ENCODE measurements at places on chromosomes 6 and 20. TPM values are rescaled to one million over a fixed set of nuclear protein-coding genes. Genes with fewer than 3 reads are reported as not detected.

The BMP2 gene
- total RNA-seq = 0.38 TPM

The BEND6 gene
- total RNA-seq = 20.6 TPM

The FOXF2 gene
- total RNA-seq = 5.1 TPM

DNA sequence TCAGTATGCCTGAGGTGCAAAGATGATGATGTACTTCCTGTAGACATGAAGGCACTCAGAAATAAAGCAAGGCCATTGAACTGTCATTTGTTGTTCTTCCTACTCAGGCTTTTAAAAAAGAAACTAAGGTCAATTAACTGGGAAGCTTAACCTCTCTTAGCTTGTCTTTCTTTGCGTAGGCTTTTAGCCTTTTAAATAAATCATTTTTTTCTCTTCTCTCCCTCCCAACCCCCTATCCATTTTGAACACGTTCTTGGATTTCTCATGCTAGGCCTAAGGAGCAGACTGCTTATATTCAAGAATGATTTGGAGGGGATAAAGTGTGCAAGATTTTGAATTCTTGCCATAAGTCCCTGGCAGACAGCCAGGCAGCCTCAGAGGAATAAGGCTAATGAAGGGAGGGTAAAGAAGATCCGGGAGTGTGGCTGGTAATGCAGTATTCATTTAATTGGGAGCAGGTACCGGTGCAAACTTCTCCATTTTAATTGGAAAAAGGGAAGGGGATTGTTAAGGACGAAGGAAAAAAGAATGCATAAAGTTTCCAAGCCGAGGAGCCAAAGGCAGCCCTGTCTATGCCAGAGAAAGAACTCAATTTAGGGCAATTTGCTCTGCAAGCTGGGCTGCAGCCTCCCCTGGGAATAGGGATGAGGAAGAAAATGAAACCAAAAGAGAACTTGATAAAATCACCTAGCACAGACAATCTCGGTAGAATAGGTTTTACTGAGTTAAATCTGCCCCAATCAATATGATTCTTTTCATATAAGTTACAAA is 343.8 kb upstream of the MMS22L start:
- no peaks in the 10 kb centered on the region for H3K27me3 ChIP-seq
- no peak overlapping the region for H3K27ac ChIP-seq
- H3K4me1 ChIP-seq = peaks cover 20% of the 10 kb centered on the region
- H3K36me3 ChIP-seq = no peaks in the 10 kb centered on the region
- peak; percentile 64 for DNase-seq

GRCh38 chr6:25056130-25056529 is 120.4 kb upstream of the RIPOR2 start:
- H3K27me3 ChIP-seq = no peaks in the 10 kb centered on the region
- no peaks in the 10 kb centered on the region for H3K36me3 ChIP-seq
- no peak overlapping the region for H3K4me3 ChIP-seq
- no peak for DNase-seq
- H3K4me1 ChIP-seq = peaks cover 23% of the 10 kb centered on the region

GRCh38 chr6:85581572-85581971 is 12.1 kb downstream of the SNX14 start:
- H3K27me3 ChIP-seq = no peaks in the 10 kb centered on the region
- no peak overlapping the region for H3K4me3 ChIP-seq
- no peak for DNase-seq
- H3K36me3 ChIP-seq = no peaks in the 10 kb centered on the region

GRCh38 chr20:19812056-19812455 is 54.0 kb downstream of the RIN2 start:
- H3K27ac ChIP-seq = peak overlapping the region; percentile 51
- peaks cover 58% of the 10 kb centered on the region for H3K4me1 ChIP-seq
- no peak for DNase-seq
- H3K27me3 ChIP-seq = no peaks in the 10 kb centered on the region
- no peak overlapping the region for H3K4me3 ChIP-seq

DNA sequence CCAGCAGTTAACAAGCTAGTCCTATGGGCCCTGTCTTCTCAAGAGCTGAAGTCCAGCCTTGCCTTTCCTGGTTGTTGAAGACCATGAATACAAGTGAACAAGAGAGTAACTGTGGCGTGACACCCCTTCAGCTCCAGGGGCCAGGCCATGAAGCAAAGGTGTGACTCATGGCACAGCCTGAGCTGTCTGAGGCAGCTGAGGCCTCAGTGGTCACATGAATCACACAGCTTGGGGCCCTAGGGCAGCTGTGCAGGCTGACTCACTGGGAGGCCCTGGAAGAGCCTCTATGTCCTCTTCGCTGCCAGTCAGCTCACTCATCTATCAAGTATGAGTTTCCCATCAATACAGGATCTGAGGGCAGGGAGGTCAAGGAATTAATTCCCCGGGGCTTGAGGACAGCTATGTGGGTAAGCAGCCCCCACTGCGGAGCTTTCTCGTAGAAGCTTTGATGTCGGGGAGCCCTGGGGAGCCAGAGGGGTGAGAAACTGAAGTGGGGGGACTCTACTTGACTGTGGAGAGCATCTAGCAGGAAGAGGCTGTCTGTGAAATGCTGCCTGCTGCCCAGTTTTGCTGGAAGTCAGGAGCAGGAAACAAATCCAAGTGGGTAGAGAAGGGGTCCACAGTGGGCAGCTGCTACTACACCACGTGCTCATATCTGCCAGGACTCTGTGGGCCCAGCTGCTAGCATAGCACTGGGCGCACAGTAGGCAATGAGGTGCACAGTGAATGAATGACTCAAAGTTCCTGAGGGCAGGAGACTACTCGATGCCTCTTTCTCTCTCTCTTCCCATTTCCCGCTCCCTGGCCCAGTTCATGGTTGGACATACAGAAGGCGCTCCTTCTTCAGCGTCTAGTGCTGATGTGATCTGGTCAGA is 13.7 kb upstream of the FAM83C start:
- peaks cover 83% of the 10 kb centered on the region for H3K4me1 ChIP-seq
- peak; percentile 100 for DNase-seq
- peak overlapping the region; percentile 95 for H3K27ac ChIP-seq
- no peak overlapping the region for H3K4me3 ChIP-seq
- H3K36me3 ChIP-seq = no peaks in the 10 kb centered on the region

DNA sequence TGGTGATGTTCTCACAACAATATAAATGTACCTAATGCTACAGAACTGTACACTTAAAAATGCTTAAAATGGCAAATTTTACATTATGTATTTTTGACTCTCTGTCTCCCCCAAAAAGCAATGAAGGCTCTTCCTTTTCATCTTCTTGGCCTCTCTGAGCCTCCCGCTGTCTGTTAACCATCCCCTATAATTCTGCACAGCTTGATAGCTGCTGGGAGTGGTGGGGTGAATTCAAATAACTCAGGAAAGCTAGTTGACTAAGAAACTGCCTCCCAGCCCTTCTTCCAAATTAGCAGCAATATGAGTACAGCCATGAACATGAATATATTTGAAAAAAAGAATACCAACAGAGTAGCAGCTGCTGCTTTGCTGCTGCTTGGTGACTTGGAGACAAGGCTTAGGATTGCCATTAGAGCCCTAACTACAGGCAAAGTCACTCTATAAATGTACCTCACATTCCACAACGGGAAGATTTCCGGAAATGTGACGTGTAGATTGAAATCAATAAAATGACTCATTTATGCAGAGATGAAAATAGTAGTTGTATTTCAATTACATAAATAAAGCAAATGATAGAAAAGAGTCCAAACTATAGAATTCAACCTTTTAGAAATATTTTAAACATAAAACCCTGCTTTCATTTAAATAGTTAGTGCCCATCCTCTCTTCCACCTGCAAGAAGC is 200.1 kb upstream of the HEY2 start:
- no peak for DNase-seq
- no peak overlapping the region for H3K27ac ChIP-seq
- no peaks in the 10 kb centered on the region for H3K27me3 ChIP-seq
- no peaks in the 10 kb centered on the region for H3K4me1 ChIP-seq
- H3K4me3 ChIP-seq = no peak overlapping the region

DNA sequence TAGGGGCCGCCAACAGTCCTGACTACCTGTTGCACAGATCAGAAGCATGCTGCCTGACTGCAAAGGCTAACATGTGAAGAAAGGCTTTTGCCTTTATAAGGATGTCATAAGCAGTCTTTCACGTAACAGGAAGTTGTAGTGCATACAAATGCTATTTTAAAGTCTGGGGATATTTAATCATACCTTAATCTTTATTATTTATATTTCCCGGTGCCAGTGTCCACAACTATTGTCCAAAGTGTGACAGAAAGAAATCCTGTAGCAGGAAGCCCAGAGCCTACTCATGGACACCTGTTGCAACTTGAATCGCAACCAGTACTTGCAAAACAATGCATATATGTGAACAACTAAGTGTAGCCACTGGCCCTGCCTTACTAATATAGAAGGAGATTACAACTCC is 235.8 kb downstream of the ALDH8A1 start:
- no peak for DNase-seq
- H3K4me1 ChIP-seq = no peaks in the 10 kb centered on the region
- H3K4me3 ChIP-seq = no peak overlapping the region
- no peaks in the 10 kb centered on the region for H3K36me3 ChIP-seq

Measured in GM23248 (cell line).